ENCODE measurements at places on chromosomes 3 and 15.

- DNase-seq, result no peak
These were observed 328.9 kb upstream of the TBL1XR1 start for GRCh38 chr3:177525987-177526712.

DNA sequence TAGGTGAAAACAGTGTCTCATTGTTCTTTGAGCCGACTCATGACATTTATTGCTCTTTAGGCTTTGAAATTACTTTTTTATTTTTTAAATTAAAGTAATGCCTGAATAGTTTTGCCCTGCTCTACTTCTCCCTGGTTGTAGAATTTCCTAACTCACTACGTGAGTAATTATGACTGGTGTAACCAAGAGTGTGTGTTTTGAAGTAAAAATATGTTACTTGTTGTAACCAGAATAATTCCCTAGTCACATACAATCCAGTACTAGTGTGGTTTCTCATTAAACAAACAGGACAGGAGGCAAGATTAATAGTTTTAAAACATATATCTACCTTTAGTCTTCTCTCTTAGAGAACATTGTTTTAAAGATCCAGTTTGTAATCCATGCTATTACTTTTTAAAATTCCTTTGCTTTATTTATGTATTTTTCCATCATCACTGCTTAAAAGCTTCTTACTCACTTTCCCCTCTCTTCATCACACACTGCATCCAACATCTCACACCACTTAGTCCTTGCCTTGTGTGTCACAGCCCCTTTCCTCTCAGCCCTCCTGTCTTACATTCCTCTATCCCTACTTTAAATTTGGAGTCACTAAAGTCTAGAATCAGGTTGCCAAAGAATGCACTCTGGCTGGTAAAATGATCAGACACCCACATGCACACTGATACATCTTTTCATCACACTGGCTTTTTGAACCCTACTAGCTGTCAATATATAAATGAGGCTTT lies 219.7 kb downstream of the WNT5A start:
- DNase-seq, result no peak

- DNase-seq, result no peak
These were observed 275.7 kb upstream of the NAALADL2 start for GRCh38 chr3:174583396-174583795.

DNA sequence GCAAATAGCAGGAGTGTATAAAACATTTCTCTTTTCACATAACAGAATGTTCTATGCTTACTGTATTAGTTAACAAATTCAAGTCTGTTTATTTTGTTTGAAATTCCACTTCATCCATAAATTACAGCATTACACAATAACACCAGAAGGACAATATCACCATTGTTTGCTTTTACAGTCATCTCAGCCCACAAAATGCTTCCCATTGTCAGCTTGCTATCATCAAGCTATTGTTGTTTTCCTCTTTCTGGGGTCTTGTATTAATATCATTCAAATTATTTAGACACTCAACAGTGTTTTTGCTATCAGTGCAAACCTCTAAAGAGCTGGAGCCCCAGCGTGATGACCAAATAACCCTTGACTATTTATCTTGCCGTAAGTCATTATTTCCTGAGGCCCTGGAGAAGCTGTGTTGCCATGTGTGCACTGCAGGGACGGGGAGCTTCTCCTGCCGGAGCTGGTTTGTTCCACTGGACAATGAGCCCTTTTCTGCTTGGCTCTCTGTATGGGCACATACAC lies 1.1 kb downstream of the SAMMSON start:
- no peak for DNase-seq

DNA sequence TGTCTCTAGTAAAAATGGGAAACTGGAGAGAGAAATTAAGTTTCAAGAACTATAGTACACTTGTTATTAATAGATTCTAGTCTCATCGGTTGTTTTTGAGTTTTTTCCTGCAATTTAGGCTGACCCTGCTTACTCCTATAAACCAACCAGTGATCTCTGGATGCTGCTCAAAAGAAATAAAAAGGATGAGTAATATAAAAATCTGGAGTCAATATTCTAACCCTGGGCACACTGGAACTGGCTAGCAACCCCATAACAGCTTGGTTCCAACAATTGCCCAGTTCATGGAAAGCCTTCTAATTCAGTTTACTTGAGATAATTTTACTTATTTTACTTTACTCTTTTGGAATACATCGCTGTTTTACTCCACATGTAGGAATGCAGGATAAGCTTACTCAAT lies 211.6 kb downstream of the GBE1 start:
- DNase-seq, result no peak

DNA sequence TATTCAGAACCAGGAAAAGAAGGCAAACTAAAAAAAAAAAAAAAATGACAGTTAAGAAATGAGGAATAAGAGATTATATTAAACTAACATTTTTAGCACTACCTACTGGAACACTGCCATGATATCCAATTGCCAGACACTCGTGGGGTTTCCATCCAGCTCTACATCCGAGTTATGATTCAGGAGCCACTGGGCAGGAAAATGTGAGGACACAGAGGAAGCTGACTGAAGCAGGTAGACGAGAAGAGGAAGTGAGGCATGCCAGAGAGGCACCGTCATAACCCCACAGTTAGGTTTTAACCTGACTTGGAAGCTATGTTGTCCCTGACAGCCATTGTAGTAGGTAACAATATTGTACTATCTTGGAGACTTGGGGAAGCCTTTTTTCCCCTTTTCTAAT lies 495.0 kb downstream of the NLGN1 start:
- DNase-seq, result no peak

GRCh38 chr3:125512135-125512920 lies 7.7 kb downstream of the SNX4 start:
- no peak for DNase-seq

- DNase-seq, result no peak
These were observed 404.3 kb downstream of the AGBL1 start for GRCh38 chr15:86483936-86484335.

- DNase-seq, result peak; percentile 62
These were observed 60.5 kb upstream of the KLF13 start for GRCh38 chr15:31265871-31266711.

GRCh38 chr3:27089645-27090044 lies 279.5 kb downstream of the NEK10 start:
- DNase-seq, result no peak

- no peak for DNase-seq
These were observed 60.8 kb downstream of the SNRK start for GRCh38 chr3:43346978-43347749.

- no peak for DNase-seq
These were observed 167.8 kb downstream of the TAFA4 start for GRCh38 chr3:68764554-68764953.

DNA sequence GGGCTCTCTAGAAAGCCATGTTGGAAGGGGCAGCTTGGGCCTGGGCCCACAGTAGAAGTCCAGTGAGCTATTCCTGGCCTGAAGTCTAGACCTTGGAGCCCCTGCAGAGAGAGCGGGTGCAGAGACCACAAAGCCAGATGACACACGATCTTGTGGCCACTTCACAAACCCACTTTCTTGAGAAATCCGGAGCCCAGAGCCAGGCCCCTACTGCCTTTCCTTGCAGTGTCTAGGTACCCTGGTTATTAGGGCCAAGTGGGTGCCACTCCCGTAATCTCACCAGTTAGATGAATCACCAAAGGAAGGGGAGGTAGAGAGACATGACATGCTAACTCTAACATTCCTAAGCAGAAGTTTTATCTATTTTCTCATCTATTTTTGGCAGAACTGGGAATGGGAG lies 72.5 kb upstream of the ADAMTSL3 start:
- no peak for DNase-seq

DNA sequence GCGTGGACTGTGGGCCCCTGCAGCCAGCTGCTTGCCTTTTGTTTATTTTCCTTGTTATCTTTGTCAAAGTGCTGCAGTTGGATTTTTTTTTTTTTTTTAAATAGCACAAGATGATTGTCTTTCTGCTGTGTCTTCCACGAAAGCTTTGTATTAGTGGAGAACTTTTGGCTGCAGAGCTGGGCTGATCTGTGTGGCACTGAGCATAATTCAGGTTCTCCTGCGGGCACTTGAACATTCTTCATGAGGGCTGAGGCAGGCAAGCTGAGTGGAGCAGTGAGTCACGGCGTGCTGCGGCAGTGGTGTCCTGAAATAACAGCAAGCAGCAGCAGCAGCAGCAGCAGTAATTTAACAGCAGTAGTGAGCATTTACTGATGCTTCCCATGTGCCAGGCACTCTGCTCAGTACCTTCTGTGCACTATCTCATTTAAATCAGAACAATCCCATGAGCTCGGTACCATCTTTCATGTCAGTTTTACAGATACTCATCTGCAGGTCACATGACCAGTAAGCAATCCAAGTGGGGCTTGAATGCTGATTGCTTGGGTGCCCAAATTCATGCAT lies 45.8 kb downstream of the MITF start:
- DNase-seq, result no peak

DNA sequence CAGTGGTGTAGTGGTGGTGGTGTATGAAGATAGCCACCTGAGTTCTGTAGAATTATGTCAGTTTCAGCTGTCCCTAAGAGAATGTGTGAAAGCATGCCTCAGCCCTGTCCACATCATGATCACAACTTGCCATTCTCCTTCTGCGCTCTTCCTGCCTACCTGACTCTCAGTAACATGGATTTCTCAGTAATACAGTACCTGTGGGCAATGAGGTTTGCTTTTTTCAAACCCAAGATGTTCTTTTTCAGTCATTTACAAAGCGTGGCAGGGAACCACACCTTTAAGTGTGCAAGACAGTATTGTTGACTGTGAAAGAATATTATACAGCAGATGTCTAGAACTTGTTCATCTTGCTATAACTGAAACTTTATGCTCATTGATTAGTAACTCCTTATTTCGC lies 38.9 kb downstream of the PSMD6 start:
- DNase-seq, result no peak

- no peak for DNase-seq
These were observed 3.1 kb upstream of the ZBTB38 start for GRCh38 chr3:141365201-141365600.

GRCh38 chr3:71728632-71729342 lies 3.6 kb upstream of the EIF4E3 start:
- DNase-seq, result no peak

GRCh38 chr3:126291061-126291460 lies 66.1 kb downstream of the KLF15 start:
- no peak for DNase-seq

DNA sequence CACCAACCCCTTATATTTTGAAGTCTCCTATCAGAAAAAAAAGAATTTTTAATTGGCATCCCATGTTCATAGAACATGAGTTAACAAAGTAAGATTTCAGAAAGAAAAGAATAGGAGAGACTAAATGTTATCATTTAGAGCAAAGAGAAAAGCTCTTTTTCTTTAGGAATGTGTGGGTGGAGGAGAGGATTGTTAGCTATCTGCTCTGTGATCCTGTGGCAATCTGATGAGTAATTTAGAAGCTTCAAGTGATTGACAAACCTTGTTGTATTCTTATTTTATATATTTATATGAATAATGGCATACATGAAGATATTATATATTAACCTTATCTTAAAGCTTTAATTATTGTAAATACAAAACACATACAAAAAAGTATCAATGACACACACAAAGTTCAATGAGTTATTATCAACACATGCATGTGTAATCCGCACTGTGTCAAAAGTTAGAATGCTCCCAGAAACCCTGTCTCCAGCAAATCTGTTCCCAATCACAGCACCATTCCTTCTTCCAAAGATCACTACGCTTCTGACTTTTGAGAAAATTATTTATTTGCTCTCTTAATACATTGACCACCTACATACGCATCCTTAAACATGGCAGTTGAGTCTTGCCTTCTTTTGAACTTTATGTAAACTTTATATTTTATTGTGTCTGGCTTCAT lies 907.4 kb downstream of the MCTP2 start:
- no peak for DNase-seq

GRCh38 chr3:184986366-184986889 lies 166.4 kb downstream of the C3orf70 start:
- no peak for DNase-seq

DNA sequence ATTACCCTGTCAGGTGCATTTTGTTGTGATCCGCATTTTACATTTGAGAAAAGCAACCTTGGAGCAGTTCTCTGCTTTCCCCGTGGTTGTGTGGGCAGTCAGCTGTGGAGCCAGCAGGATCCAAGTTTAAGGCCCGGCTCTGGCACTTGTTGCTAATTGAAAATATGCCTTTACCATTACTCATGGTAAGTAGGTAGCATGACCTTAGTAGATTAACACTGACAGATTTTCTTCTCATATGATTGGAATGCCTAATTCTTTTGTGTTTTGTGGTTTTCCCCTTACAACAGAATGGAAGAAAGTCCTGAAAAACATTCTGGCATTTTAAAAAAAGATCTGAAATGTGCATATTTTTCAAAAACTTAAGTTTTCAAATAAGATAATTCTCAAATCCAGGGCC lies 246.5 kb upstream of the LRRN1 start:
- no peak for DNase-seq

- DNase-seq, result no peak
These were observed 254.9 kb upstream of the RASGRP1 start for GRCh38 chr15:38819387-38819950.

- DNase-seq, result no peak
These were observed 795.4 kb upstream of the SEMA6D start for GRCh38 chr15:46921891-46922290.

DNA sequence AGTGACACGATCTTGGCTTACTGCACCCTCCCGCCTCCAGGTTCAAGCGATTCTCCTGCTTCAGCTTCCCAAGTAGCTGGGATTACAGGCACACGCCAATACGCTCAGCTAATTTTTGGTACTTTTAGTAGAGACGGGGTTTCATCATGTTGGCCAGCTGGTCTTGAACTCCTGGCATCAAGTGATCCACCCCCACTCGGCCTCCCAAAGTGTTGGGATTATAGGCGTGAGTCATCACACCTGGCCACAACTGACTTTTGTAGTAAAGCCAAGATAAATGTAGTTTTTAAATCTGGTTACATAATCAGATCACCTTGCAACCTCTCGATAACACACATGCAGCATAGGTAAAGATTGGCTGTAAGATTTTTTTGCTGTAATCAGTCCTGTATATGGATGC lies 657.5 kb upstream of the DPPA4 start:
- no peak for DNase-seq

- DNase-seq, result no peak
These were observed 38.6 kb downstream of the MOBP start for GRCh38 chr3:39505866-39506742.

- no peak for DNase-seq
These were observed 31.9 kb downstream of the SEC61A1 start for GRCh38 chr3:128083980-128084674.

- DNase-seq, result no peak
These were observed 29.9 kb upstream of the PRR23C start for GRCh38 chr3:139074565-139075115.
